ENCODE measurements at places on chromosomes 5 and 9.

DNA sequence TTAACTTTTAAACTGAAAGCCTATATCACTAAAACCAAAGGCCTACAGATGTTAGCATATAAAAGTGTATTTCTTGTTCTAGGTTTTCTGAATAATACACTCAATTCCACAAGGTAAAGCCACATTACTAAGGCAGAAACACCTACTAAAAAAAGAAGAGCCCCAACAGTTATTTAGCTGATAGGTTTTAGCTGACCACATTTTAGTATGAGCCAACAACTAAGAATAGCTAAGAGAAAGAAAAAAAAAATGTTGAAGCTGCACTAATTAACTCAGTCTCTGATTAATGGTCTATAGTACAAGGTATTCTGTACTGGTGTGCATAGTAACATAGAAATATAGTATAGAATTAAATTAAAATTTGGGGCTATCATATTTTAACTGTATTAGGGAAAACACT, 23.5 kb downstream of the ZFR start:
- no peak for DNase-seq

DNA sequence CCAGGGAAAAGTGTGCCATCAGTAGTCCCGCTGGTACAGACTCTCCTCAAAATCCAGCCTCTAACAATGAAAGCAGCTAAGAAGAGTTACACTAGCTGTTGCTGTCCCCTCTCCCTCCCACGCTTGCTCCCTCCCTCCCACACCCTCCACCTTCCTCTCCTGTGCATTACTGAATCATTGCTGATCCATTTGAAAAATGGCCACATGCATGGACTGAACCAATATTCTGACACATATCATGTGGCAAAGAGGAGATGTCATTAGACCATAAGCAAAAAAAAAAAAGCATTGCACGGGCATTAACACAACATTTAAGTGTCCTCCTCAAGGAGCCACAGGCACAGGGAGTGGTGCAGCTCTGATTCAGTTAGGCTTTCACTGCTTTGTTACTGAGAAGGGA, 37.9 kb downstream of the LHFPL2 start:
- DNase-seq = no peak

- no peak for DNase-seq
Measured at GRCh38 chr9:1461812-1462211, 411.7 kb downstream of the DMRT2 start.

GRCh38 chr9:83423815-83424707, 114.1 kb downstream of the FRMD3 start:
- no peak for DNase-seq

GRCh38 chr9:12759761-12760160, 15.1 kb upstream of the LURAP1L start:
- DNase-seq = no peak

DNA sequence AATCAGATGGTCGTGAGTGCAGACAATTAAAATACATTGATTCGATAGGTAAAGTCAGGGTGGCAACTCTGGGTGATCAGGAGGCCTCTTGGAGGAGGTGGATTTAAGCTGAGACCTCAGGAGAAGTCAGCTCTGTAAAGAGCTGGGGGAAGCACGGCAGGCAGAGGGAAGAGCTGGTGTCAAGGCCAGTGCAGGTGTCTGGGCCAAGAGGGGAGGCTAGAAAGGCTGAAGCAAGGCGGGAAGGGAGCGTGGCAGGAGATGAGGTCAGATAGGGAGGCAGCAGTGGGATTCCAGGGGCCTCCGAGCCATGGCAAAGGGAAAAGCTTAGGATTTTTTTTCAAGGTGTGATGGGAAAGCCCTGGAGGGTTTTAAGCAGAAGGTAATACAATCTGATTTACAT, 178.7 kb downstream of the FSTL4 start:
- no peak for DNase-seq

GRCh38 chr9:85156652-85157051, 487.1 kb downstream of the NTRK2 start:
- DNase-seq = no peak

GRCh38 chr5:113757508-113757907, 244.0 kb downstream of the YTHDC2 start:
- no peak for DNase-seq

GRCh38 chr5:143182106-143182505, 221.4 kb downstream of the NR3C1 start:
- DNase-seq = no peak

Data from tibial nerve (tissue), 4 donors.